8988T (cell line): ENCODE measurements at places on chromosomes 7 and 10.

GRCh38 chr10:58028597-58029366 lies 238.9 kb downstream of the IPMK start:
- peak; percentile 15 for DNase-seq

- no peak for DNase-seq
Observed at GRCh38 chr10:80856186-80856585, 318.5 kb downstream of the SH2D4B start.

DNA sequence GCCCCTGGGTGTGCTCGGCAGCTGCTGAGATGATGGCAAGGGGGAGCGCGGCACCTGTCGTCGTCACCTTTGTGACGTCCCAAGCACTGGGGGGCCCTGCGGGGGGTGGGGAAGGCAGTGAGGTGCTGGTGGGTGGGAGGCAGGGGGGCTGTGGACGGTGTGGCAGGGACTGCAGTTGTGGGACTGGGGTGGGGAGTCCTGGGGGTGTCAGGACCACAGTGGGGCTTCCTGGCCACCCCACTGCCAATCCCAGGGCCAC lies 82.2 kb downstream of the DNAJB6 start:
- DNase-seq = no peak

- DNase-seq = no peak
Observed at GRCh38 chr7:69596723-69597277, 1.5 kb upstream of the AUTS2 start.

DNA sequence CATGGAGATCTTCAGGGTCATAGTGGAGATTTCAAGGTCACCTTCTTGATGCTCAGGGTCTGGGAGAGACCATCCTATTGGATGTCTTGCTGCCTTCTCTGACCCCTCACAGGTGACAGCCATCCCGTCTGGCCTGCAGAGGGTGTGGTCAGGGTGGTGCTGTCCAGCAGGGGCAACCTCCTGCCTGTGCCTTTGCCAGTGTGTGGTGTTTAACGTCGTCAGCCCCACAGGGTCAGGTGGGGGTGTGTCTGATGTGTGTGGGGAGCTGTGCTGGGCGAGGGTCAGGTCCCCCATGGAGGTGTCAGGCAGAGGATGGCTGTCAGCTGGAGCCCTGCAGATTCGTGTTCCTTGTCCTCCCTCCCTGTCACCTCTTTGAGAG lies 16.5 kb downstream of the ADCY1 start:
- no peak for DNase-seq

DNA sequence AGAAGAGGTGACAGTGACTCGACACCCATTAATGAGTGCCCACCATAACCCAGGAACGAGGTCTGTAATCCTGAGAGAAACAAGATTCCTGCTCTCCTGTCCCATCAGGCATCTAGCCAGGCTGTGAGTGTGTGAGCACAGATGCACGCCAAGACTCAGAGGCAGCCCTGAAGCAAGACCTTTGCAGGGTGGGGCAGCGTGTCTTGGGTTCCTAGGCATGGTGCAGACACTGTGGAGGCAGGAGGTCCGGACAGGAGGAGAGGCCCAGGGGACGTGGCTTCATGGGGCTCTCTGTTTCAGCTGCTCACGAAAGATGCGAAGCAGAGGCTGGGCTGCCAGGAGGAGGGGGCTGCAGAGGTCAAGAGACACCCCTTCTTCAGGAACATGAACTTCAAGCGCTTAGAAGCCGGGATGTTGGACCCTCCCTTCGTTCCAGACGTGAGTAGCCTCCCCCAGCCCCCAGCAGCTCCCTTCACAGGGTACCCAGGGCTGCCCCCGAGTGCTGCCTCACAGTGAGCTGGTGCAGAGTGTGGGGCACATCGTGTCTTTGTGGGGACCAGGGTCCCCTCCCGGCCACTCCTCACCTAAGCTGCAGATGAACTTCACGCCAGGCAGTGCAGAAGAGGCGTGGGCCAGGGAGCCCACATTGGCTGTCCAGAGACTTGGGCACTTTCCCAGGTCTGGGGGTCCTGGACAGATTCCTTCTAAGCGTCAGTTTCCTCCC lies 94.5 kb downstream of the RGS10 start:
- no peak for DNase-seq

GRCh38 chr7:108818742-108819141 lies 249.1 kb downstream of the DNAJB9 start:
- DNase-seq = no peak

GRCh38 chr7:158468181-158468580 lies 119.4 kb downstream of the PTPRN2 start:
- no peak for DNase-seq

- no peak for DNase-seq
Observed at GRCh38 chr10:102444851-102445250, 6.5 kb downstream of the C10orf95 start.

DNA sequence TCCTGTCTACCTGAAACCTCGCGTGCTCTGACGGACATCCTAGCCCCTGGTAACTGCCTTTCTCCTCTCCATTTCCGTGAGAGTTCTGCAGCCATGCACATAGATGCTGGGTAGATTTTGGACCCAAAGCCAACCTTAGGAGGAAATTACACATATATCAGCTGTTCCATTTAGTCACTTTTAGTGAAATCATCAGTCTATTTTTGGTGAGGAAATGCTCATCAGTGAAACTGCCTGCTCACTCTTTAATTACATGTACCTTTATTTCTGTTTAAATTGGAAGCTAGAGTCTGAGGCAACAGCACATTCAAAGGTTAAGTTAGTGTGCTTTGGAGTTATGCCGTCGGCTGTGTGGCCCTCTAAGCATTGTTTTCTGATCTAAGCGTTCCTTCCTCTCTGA lies 231.3 kb downstream of the WDR37 start:
- no peak for DNase-seq

DNA sequence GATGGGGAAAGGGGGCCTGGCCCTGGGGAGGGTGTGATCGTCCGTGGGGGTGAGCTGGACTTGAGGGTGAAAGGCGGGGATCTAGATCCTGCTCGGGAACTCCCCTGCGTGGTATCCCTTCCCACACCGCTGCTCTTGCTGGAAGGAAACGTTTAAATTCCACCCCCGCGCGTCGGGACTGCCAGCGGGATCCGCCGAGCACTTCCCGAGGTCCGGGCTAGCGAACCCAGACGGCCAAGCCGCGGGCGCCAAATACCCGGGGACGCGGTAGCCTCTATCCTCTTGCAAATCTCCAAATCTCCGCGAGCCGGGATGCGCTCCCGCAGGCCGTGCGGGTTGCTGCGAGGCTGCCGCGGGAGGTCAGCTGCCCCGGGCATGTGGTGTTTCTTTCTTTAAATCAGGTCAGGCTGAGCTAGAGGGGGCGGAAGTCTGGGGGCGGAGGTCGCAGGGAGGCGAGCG lies 904 bp downstream of the NPTX2 start:
- DNase-seq = no peak
